ENCODE measurements at places on chromosomes 3 and 15.

- DNase-seq, result no peak
These were observed 142.8 kb downstream of the CHL1 start for GRCh38 chr3:339351-339750.

GRCh38 chr3:39178553-39178952 lies 13.8 kb downstream of the XIRP1 start:
- DNase-seq, result no peak

GRCh38 chr3:61668317-61668864 lies 107.0 kb downstream of the PTPRG start:
- DNase-seq, result no peak

- DNase-seq, result no peak
These were observed 9.2 kb downstream of the SLTM start for GRCh38 chr15:58924327-58924726.

GRCh38 chr3:49191741-49192140 lies 20.3 kb downstream of the KLHDC8B start:
- DNase-seq, result no peak

- DNase-seq, result no peak
These were observed 98.9 kb upstream of the PFN2 start for GRCh38 chr3:150069633-150070032.

Measured in HS-27A (cell line).